ENCODE measurements at places on chromosomes 1 and 21.

- DNase-seq = no peak
These were observed 329.5 kb upstream of the DUSP10 start for GRCh38 chr1:222071387-222071786.

- no peak for DNase-seq
These were observed 1702.9 kb upstream of the B3GALT2 start for GRCh38 chr1:194889310-194889709.

DNA sequence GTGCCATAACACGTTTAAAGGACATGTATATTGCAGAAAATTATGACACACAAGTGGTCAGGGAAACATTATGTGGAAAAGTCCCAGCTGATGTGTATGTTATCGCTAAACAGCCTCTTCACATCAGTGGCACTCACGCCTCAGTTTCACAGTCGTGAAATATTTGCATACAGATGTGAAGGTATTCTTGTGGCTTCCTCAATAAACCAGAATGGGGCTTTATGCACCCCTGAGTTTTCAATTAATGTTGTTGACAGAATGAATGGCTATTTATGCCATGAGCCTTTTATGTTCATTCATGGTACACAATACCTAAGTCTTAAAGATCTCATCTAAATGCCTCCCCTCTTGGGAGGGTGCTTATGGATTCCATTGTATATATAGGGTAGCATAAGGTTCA lies 202.1 kb upstream of the ADGRL2 start:
- no peak for DNase-seq

DNA sequence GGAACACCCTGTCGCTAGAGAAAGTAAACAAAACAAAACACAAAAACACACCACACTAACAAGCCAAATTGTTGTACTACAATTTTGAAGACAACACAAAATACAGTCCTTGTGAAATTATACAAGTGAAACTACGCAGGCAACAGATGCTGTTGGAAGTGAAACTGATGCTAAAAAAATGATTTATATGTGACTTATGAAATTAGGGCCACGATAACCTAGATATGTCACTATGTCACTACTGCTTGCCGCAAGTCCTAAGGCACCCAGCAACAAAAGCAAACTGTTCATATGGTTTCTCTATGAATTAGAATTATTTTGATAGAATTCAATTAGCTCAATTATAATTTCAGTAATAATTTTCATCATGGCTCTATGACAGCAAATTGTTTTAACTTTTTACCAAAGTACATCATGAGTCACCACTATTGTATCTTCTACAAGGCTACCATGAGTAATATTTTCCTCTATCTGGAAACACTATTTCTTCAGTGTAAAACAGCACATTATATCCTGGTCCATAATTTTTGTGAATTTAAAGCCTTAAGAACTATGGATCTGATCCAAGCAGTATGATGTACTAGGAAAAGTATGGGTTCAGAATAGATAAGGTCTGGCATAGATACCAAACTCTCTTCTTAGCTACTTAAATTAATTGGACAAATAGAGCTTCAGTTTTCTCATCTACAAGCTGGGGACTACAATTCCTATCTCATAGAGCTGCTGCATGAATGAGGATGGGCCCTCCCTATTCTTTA lies 216.3 kb downstream of the COL11A1 start:
- DNase-seq = no peak

- no peak for DNase-seq
These were observed 3.7 kb upstream of the ALX3 start for GRCh38 chr1:110074166-110074565.

GRCh38 chr21:31624961-31625491 lies 34.5 kb upstream of the SOD1 start:
- no peak for DNase-seq

DNA sequence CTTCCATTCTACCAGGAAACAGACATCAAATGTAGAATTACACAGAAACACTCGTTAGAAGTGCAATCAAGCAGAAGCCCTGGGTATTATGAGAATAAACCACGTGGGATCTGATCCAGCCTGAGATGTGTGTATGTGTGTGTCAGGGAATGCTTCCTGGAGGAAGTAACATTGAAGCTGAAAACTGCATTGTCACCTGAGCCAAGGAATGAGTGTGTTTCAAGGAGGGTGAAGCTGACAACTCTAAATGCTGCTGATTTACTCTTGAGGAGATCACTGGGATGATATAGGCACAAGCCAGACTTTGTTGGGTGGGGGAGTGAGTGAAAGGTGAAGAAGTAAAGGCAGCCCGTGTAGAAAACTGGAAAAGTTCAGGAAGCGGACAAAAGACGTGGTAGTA lies 27.6 kb downstream of the FAAH start:
- no peak for DNase-seq

GRCh38 chr1:202274611-202275010 lies 67.1 kb downstream of the UBE2T start:
- peak; percentile 22 for DNase-seq

GRCh38 chr1:45820173-45820572 lies 16.8 kb downstream of the MAST2 start:
- no peak for DNase-seq
